ENCODE measurements at places on chromosomes 13 and 19.

GRCh38 chr19:55697698-55698097 is 22.7 kb downstream of the EPN1 start:
- no peak for DNase-seq

- DNase-seq = no peak
These were observed 40.5 kb upstream of the DCT start for GRCh38 chr13:94520001-94520400.

DNA sequence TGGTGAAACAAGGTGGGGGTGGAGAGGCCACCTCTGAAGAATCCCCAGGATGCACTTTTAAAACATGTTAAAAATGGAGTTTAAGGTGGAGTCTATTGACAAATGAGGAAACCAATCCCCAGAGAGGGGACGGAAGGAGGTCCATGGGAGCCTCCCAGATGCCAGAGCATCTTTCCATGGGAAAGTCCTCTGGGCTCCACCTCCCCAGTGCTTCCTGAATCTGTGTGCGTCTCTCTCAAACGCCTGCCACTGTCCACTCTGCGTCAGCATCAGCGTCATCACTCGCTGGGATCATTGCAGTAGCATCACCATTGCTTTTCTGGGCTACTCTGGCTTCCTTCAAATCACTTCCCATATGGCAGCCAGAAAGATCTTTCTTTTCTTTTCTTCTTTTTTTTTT is 6.2 kb downstream of the GPR4 start:
- DNase-seq = no peak

DNA sequence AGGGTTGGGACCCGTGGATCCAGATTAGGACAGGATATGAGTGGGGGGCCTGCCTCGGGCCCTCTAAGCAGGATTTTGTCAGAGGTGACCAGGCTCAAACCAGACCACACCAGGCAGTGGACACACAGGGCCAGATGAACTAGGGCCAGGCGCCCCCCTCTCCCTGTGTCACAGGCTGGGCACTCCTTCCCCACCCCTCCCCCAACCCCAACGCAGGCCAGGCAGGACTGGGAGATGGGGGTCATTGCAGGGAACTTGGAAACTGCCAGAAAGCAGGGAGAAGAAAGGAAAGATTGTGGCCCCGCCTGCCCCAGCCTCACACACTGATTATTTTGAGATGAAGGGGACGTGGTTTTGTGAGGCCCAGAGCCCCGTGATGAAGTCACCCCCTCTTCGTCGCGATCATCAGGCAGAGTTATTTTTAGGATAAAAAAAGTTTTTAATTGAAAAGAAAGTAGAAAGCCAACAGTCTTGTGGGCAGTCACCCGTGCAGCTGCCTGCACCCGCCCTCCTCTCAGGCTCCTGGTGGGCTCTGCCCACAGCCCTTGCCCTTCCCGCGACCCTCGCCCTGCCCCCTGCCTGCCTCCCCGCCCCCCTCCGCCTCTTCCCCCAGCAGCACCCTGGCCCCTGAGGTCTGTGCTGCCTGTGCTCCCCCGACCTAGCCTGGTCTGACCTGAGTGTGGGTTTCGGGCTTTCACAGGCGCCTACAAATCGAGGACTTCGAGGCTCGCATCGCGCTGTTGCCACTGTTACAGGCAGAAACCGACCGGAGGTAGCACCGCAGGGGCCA is 1.9 kb upstream of the YJEFN3 start:
- DNase-seq = no peak

- no peak for DNase-seq
These were observed 33.9 kb upstream of the CEACAM21 start for GRCh38 chr19:41541990-41542584.

GRCh38 chr19:3360421-3361383 is 5.7 kb upstream of the NFIC start:
- DNase-seq = no peak

DNA sequence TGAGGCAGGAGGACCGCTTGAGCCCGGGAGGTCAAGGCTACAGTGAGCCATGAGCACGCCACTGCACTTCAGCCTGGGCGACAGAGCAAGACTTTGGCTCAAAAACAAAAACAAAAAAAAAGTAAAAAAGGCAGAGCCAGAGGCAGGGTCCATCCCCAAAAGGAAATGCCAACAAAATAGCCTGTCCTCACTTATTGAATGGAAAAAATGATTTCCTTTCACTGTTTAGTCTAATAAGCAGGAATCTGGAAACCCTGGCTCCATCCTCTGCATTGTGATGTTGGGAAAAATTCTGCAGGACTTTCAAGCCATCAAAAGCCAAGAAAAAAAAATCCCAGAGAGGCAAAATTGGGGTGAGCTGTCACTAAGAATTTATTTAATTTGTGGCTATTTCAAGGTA is 23.2 kb downstream of the ZIC5 start:
- DNase-seq = no peak

GRCh38 chr13:110125157-110125556 is 181.8 kb downstream of the COL4A1 start:
- no peak for DNase-seq

GRCh38 chr13:25766991-25767390 is 284.8 kb downstream of the SHISA2 start:
- DNase-seq = no peak

DNA sequence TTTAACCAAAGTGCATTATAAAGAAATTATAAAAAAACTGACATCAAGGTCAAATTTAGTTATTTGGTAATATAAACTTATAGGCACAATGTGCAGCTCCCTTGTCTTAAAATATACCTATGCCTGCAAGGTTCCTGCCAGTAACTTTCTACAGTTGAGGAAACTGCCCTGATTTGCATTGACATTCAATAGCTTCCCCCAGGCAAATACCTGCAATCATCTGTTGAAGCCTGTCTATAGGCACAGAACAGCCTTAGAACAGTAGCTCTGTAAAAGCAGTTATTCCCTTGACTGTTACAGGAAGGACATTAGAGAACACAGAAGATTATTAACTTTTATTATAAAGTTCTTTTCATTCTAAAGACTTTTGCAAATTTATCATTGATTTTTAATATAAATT is 1239.5 kb downstream of the PCDH9 start:
- DNase-seq = no peak

DNA sequence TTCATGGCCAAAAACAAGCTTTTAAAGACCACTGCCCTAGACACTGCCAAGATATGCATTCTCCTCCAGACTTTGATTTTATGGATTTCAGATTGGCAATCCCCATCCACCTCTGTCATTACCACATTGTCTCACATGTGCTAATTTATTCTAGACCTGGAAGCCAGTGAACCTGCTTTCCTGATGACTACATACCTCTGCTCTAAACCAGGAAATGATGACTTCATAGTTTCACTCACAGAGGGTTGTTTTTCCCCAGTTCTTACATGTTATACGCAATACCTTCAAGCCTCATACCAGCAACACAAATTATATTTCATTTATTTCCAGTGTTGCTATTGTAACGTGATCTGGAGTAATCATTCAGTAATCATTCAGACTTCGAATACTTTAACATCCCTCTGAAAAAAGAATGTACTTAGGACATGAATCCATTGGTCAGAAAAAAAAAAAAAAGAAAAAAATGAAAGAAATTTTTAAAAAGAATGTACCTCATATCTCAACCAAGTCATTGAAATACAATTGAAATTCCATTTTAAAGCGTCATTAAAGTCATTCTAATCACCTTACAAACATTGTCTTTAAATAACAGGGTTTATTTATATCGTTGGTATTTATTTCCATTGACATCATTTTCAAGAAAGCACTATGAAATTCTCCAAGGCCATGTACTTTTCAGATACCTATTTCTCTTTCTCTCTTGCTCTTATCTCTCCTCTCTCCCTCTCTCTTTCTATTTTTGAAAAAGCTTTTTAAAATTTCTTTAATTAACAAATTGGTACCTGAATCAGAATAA is 33.4 kb upstream of the KLF5 start:
- no peak for DNase-seq

DNA sequence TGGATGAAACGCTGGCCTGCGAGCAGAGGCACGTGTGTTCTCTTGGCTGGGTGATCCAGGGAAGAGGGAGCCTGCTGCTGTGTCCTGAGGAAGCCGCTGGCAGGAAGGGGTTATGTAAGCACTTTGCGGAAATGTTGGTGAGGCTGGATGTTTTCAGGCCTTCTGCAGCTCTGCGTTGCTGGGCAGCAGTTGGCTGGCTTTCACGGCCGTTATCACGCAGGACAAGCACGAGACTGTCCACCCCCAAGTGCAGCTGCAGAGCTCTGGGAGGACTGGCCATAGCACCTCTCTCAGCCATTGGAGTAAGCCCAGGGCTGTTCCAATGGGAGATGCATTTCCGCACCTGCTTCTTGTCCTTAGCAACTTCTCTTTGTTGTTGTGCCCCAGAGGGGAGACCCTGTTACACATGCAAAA is 146.9 kb upstream of the SOX21 start:
- DNase-seq = no peak

DNA sequence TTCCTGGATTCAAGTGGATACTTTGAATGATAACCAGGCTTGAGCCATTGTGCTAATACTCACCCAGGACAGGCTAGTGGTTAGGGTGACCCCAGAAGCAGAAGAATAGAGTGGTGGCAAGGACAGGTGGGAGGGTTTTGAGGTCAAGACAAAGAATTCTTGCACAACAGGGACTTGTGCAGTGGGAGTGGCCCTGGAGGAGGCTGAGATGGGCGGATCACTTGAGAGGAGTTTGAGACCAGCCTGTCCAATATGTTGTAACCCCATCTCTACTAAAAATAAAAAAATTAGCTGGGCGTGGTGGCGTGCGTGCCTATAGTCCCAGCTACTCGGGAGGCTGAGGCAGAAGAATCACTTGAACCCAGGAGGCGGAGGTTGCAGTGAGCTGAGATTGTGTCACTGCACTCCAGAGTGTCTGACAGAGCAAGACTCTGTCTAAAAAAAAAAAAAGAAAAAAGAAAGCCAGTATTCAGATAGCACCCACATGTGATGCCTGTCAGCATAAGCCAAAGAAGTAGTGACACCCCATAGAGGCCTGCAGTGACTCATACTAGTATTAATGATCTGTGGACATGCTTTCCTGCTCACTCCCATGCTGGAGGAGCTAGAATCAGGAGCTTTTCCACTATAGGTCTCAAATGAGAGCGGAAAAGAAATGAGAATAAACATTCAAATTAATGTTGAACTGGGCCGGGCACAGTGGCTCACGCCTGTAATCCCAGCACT is 78.7 kb downstream of the RNF17 start:
- no peak for DNase-seq

DNA sequence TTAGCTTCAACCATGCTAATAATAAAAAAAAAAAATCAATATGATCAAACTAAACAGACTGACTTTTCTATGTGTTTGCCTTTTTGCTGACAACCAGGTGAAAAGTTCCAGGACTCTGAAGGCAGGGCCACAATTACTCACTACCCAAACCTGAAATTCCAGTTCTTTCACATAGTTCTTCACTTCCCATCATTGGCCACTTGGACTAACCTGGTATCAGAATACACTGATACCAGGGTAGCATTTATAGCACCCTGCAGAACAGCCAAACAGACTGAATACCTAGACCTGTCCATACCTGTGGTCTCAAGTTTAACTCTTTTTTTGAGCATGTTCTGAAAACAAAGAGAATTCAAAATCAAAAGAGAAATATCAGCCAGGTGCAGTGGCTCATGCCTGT is 25.1 kb downstream of the ELF1 start:
- no peak for DNase-seq

DNA sequence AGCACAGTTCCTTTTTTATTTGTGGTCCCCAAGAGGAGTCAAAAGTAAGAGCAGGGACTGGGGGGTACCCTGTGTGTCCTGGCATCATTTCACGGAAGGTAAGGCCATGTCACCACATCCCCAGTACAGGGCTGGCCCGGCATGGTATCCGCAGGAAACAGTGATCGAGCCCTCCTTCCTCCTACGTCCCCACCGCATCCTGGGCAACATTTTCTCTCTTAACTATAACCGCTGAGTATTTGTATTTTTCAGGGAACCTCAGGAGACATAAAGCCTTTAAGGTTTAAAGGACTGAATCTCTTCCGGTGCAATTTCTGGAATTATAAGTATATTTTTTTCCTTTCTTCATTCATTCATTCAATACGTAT is 13.6 kb upstream of the LATS2 start:
- no peak for DNase-seq

DNA sequence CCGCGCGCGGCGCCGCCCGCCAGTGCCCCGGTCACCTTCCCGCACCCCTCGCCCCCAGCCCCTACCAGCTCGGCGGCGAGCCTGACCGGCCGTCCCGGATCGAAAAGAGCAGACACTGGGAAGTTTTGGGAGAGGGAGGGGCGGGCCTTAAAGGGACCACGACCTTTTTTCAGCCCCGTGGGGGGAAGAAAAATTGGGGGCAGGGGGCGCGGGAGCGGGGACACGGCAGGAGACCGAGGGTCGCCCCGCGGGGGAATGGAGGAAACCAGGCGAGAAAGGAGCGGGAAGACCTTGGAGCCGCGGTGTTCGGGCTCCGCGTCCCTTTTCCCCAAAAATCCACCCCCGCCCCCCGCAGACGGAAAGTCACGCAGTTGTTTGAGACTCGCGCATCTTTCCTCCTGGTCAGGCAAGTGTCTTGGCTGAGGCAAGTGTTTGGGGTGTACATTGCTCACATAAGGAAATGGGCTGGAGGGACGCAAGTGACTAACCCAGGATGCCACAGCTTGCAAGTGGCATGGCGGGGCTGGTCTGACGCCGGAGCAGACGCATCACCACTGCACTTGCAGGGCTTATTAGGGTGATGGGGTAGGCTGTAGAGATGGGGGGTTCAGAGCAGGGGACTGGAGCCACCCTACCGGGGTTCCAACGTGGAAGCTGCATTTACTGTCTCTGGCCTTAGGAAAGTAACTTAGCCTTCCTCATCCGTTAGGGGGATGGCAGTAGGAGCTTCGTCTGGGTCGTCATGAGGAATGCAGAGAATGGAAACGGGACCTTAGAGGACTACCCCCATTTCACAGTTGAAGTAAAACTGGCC is 2.7 kb upstream of the HNRNPL start:
- no peak for DNase-seq

GRCh38 chr19:40277356-40278059 is 7.6 kb downstream of the AKT2 start:
- DNase-seq = no peak

DNA sequence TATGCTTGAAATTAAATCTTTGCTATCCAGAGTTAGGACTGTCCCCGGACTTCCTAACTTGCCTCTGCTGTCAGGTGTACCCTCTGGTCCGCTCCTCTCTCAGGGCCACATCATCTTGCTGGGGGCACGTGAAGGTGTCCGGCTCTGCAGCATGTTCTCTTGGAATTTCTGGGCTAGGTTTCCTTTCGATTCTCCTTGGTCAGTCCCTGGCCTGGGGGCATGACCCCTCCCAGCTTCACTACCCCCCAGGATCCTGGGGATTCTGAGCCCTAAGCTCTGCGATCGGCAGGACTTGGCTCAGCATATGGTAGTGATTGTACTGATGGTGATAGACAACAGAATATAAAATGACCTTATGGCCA is 5.1 kb upstream of the GPI start:
- DNase-seq = no peak

- no peak for DNase-seq
These were observed 22.1 kb downstream of the ACTN4 start for GRCh38 chr19:38669552-38669951.

- DNase-seq = no peak
These were observed 19.0 kb upstream of the GPI start for GRCh38 chr19:34345947-34346351.

- DNase-seq = no peak
These were observed 14.0 kb downstream of the SCGB2B2 start for GRCh38 chr19:34662919-34663318.

GRCh38 chr19:45112111-45112827 is 19.3 kb downstream of the PPP1R37 start:
- no peak for DNase-seq

- DNase-seq = no peak
These were observed 14.6 kb downstream of the PRR12 start for GRCh38 chr19:49605605-49606004.

Measured in NCI-H187 treated with DMSO at 0.1 percent for 48 hours (cell line).